Bone marrow (tissue), 2 donors: ENCODE measurements at places on chromosomes 1 and 21.
A peak's percentile ranks its signal among the peaks of the same experiment; 100 is the strongest.

GRCh38 chr1:94098585-94099111 lies 22.3 kb downstream of the ABCA4 start:
- DNase-seq = no peak

DNA sequence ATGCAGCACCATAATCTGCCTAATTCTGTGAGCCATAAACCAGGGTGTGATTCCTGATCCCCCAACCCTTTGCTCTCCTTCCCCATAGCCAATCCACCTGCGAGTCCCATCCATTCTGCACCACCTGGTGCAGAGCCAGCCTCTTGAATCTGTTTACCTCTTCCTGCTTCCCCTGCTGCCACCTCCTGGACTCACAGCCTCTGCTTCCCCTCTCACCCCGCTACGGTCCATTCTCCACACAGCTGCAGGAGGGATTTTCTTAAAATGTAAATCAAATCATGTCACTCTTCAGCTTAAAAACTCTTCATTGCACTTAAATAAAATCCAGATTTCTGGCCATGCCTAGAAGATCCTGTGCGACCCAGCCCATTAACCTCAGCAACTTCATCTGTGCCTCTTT lies 186.7 kb downstream of the FOXD2 start:
- no peak for DNase-seq

GRCh38 chr1:119159111-119159510 lies 18.7 kb upstream of the WARS2 start:
- no peak for DNase-seq

- DNase-seq = no peak
Measured at GRCh38 chr1:237232501-237232900, 190.5 kb downstream of the RYR2 start.

DNA sequence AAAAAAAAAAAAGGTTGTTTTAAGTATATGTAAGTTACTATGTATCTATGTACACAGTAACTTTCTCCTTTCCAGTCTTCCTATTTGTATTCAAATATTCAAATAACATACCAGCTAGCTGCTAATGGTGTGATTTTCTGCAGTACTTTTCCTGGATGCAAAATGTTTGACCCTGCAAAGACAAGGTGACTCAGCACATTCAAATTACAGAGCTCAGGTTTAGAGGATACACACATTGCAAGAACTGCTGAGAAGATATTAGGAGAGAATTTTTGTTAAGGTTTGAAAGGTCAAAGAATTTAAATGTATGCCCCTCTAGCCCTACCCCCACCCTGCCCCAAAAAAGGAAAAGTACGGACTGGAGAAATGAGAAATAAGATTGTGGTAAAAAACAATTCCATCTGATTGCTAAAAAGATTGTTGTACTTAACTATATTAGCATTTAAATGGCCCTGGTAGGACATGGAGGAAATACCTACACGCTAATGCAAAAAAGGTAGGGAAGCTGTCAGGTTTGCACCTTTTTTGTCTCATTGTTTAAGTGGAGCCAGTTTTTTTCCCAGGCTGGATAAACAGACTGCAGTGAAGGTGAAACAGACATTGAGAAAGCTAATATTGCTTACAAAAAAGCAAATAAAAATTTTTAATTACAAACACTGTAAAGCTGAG lies 45.6 kb downstream of the ZNF281 start:
- DNase-seq = no peak

DNA sequence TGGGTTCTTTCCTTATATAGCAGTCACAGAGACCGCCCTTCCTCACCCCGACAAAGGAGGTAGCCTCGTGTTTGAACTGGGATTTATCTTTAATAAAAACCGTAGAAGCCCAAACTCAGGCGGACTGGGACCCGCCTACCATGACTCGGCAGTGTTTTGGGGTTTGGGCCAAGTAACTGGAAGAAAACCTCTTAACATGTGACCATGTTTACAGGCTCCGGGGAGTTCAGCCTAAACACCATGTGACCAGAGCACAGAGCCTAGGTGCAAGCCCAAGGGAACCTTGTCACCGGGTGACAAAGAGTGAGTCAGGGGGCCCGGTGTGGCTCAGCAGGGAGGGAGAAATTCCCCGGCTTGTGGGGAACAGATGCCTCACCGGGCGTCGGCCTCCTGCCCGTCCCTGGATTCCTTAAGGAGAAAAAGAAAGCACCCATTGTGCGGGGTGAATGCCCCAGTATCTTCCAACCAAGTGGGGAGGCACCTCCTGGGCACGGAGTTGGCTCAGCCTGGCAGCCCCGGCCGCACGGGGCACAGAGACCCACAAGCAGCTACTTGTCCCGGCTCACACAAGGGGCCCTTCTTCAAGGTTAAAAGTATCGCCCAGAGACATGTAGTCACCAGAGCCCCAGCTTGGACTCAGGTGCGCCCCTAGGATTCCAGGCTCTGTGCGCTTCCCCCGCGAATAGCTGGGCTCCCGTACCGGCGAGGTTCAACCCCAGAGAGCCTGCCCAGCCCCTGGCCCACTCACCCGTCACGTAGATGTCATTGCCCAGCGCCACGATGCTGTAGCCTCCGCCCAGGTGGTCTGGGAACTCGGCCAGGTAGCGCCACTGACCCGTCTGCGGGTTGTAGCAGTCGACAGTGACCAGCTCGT lies 1.4 kb downstream of the KLHL21 start:
- peak; percentile 82 for DNase-seq

DNA sequence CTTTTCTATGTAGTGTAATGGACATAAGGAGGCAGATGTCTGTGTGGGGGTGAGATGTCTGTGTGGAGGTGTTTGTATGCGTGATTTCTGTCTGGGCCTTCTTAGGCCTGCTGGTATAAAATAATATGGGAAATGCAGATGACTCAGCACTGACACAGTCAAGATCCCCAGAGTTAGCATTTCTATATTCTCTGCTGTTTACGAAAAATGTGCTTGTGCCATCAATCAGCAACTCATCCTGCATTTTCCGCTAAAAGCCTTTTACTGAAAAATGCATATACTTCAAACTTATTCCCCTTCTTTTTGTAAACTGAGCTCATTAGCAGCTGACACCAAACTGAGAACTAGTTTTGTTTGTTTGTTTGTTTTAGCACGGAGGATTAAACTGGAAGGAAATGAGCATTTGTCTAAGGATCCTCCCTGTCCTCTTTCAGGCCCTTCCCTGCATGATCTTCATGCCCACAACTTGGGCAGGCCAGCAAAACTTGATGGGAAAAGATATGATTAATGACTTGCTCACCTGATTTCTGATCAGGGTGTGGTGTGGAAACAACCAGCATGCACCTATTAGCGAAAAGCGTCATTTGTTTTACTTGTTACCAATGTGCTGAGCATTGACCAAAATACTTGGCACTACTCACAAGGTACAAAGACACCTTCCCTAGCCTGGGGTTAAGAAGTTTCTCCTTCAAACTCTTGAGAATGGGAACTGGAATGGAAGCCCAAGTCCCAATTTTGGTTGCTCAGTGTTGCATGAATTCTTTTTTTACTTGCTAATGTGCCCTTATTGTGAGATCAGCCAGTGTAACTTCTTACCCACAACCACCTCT lies 77.4 kb downstream of the NDUFS5 start:
- no peak for DNase-seq

GRCh38 chr1:8397511-8397910 lies 79.6 kb downstream of the SLC45A1 start:
- DNase-seq = peak; percentile 86

GRCh38 chr1:22606161-22606560 lies 30.3 kb upstream of the C1QA start:
- no peak for DNase-seq

DNA sequence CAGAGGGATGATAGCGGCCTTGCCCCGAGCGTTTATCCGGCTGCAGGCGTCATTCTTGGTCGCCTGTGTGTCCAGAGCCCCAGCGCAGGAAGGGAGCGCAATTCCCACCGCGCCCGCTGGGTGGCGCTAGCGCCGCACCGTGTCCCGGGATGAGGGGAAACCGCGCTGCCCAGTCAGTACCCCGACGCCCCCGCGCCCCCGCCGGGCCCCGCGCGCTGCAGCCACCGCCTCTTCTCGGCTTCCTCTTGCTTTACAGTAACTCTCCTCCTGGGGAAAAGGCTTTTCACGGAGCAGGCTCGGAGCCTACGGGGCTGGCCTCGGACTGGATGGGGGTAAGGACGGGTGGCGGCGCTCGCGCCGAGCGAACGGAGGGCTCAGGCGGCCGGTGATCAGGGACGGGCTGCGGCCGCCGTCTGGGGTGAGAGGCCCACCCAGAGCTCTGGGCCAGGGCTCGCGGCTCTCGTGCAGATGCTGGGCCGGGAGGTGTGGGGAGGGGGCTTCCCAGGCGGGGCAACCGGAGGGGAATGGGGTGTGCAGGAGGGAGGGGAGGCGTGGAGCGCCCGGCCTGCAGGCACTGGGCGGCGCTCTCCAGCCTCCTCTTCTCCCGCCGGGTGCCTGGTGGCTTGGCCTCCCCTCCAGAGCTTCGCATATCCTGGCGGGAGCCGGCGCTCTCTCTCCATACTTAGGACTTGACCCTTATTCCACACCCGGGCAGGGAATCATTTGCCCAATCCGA lies 29.8 kb downstream of the TEX35 start:
- peak; percentile 73 for DNase-seq

- DNase-seq = peak; percentile 80
Measured at GRCh38 chr1:234602334-234603220, 7.4 kb downstream of the IRF2BP2 start.

DNA sequence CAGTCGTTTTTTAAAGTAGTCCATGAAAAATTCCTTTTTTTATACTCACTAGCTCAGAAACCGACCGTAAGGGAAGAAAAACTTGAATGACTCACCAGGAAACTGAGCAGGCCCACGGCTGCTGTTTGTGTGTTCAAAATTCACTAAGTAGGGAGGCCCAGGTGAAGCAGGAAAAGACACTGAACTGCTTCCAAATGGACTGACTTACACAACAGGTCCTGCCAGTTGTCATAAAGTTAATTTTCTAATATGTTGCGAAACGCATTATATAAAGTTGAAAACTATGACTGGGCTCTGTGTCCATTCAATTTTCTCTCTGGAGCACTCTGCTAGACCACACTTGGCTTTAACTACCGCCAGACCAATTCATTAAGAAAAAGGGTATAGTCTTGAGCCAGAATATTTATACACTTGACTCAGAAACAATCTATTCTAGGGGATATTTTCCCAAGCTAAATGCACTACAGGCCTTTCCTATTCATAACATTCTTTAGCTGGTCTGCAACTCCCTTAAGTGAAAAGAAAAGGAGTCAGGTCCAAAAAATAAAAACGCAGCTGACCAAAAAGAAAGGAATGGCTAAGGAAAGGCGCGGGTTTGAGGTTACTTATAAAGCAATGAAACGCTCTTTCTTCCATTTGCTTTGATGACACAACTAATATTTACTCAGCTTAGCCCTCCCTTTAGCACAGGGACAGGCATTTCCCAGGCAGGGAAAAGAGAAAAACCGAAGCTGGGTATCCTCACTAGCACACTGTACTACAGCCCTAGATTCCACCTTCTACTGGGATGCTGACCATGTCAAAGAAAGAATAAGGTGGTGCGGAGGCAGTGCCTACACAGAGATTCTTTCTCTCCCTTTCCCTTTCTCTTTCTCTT lies 306.3 kb upstream of the ESRRG start:
- no peak for DNase-seq

GRCh38 chr1:244066954-244067716 lies 16.1 kb downstream of the ZBTB18 start:
- DNase-seq = no peak

GRCh38 chr21:42784276-42784675 lies 95.1 kb downstream of the WDR4 start:
- DNase-seq = no peak
